ENCODE measurements at places on chromosomes 2 and 18. TPM values are rescaled to one million over a fixed set of nuclear protein-coding genes. Genes with fewer than 3 reads are reported as not detected.

Gene MBD2
- total RNA-seq: 34.0 TPM

DNA sequence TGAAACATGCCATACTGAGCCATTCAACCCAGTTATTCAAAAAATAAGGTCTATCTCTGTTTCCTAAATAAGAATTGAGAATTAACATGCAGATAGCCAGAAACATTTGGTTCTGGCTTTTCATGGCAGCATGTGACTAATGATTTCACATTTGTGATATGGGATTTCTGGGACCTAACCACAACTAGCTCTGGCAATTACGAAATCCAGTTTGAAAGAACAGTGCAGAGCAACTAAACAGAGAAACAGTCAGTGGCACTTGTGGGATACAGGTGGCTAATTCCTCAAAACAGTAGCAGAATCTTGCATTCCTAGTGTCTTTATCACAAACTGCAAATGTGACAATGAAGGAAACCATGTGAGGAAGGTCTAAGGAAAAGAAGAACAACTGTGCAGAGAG, 637.8 kb upstream of the CHAC2 start:
- H3K27ac ChIP-seq: no peak overlapping the region
- no peaks in the 10 kb centered on the region for H3K4me1 ChIP-seq
- H3K4me3 ChIP-seq: no peak overlapping the region
- no peaks in the 10 kb centered on the region for H3K36me3 ChIP-seq
- H3K27me3 ChIP-seq: no peaks in the 10 kb centered on the region

DNA sequence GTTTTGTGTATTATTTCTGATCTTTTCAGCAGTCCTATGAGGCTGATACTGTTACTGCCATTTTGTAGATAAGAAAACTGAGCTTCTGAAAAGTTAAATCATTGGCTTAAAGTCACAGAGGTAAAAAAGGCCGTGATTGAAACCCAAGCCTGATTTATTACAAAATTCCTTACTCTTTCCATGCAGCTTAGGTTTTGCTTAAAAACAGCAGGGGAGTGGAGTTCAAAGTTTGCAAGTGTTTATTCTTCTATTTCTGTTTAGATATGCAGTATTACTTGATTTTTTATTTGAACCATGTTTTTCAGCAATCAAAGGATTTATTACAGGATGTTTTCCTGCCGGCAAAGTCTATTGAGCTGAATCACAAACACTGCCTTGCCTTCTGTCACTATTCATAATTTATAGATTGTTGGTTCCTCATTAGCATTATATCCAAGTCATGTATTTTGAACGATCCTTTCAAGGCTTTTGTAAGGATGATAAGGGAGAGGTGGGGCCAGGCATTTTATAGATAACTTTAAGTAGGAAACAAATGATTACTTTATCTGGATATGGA, 31.9 kb upstream of the MSTN start:
- no peaks in the 10 kb centered on the region for H3K4me1 ChIP-seq
- no peak overlapping the region for H3K27ac ChIP-seq
- no peaks in the 10 kb centered on the region for H3K36me3 ChIP-seq
- H3K4me3 ChIP-seq: no peak overlapping the region
- DNase-seq: no peak
- no peaks in the 10 kb centered on the region for H3K27me3 ChIP-seq

DNA sequence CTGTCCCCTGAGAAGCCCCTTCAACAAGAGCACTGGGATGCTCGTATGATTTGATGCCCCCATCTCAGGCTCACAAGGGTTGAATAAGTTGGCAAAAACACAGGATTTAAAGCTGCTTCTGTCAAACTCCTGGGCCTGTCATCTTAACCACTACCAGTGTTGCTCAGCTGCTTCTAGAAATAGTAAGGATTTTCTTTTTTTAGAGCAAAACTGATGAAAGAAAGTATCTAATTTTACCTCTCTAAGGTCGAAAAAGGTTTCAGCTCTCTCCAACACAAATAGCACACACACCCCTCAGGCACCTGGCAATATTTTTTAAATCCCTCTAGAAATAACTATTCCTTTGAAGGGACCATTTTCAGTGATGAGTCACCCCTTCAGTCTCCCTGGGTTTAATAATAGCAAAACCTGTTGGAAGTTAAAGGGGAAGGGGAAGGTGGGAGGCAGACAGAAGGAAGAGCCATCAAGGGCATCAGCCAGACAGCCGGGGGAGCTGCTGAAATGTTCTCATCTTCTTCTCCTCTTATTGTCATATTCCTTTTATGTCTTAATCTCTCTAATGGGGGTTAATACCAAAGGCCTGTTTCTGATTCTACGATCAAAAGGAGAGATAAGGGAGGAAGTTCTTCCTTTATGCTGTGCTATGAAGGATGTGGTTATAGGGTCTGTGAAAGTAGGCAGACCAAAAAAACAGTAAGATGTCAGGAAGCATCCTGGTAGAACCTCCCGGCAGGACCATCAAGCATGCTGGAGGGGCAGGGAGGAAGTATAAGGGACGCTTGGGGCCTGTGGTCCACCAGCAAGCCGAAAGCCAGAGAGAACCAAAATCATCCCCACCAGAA, 31.9 kb upstream of the SLC35G4 start:
- H3K4me3 ChIP-seq: no peak overlapping the region
- no peaks in the 10 kb centered on the region for H3K4me1 ChIP-seq
- H3K27me3 ChIP-seq: no peaks in the 10 kb centered on the region
- H3K36me3 ChIP-seq: no peaks in the 10 kb centered on the region

- H3K4me3 ChIP-seq: peak overlapping the region; percentile 84
- DNase-seq: no peak
- no peak overlapping the region for H3K27ac ChIP-seq
- peaks cover 10% of the 10 kb centered on the region for H3K27me3 ChIP-seq
Measured at GRCh38 chr2:96325884-96326255, 753 bp downstream of the ITPRIPL1 start.

DNA sequence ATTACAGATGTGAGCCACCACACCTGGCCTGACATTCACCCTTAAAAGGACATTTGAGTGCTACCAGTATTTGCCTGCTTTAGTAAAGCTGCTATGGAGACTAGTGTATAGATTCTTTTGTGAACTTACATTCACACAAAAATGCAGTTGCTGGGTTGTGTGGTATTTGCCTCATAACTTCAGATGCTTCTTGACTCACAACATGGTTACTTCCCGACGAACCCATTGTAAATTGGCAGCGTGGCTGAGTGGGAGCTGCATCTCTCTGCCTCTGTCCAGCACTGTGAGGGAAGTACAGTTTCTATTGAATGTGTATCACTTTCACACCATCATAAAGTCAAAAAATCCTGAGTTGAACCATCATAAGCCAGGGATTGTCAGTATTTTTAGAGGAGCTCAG, 56.9 kb downstream of the RRM2 start:
- H3K4me3 ChIP-seq: no peak overlapping the region
- DNase-seq: no peak
- no peak overlapping the region for H3K27ac ChIP-seq
- no peaks in the 10 kb centered on the region for H3K4me1 ChIP-seq

Gene C2orf76
- total RNA-seq: 7.7 TPM

Data from H9 (cell line).